ENCODE measurements at places on chromosomes 11 and 22. TPM values are rescaled to one million over a fixed set of nuclear protein-coding genes. Genes with fewer than 3 reads are reported as not detected.

MPZL2 gene
- 1.4 TPM for total RNA-seq

DNA sequence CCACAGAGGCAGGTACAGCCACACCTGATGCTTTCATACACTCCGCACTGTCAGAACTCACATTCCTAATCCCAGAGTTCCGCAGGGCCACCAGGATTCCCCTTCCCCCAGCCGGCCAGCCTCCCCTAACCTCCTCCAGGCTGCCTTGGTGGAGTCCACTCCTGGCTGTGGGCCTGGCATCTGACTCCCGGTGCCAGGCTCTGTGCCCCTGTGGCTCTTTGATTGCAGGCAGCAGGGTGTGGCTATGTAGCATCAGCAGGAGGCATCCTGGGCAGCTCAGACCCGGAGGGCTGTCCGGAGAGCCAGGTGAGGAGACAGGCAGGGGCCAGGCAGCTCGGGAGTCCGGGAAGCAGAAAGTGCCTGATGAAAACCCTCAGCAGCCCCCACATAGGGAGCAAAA lies 1432.9 kb downstream of the BRD1 start:
- no peaks in the 10 kb centered on the region for H3K27me3 ChIP-seq
- H3K27ac ChIP-seq = no peak overlapping the region
- H3K4me1 ChIP-seq = peaks cover 16% of the 10 kb centered on the region

RIBC2 gene
- 2.4 TPM for total RNA-seq

GRCh38 chr11:129828301-129828836 lies 12.7 kb downstream of the TMEM45B start:
- DNase-seq = no peak
- H3K4me1 ChIP-seq = no peaks in the 10 kb centered on the region
- H3K36me3 ChIP-seq = no peaks in the 10 kb centered on the region
- H3K27me3 ChIP-seq = no peaks in the 10 kb centered on the region

DNA sequence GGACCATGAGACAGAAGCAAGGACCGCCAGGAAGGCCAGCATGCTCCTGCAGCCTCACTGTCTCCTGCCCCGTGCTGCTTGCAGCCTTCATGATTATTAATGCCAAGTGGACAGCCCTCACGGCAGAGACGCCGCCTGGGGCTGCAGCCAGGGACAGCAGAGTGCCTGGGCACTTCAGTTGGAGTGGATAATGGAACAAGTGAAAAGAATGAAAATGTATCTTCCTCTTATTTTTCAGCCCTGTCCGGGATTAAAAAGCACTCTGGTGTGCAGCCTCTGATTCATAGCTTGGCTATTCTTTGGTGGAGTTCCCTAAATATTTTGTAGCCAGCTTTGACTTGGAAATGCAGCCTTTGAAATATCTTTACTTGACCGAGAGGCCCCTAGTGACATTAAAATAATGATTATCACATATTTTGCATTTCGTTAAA lies 1404.2 kb downstream of the BRD1 start:
- H3K36me3 ChIP-seq = no peaks in the 10 kb centered on the region
- no peak overlapping the region for H3K27ac ChIP-seq
- DNase-seq = no peak

GRCh38 chr11:104049116-104049515 lies 12.7 kb downstream of the DDI1 start:
- DNase-seq = no peak
- H3K27me3 ChIP-seq = no peaks in the 10 kb centered on the region
- H3K4me1 ChIP-seq = peaks cover 12% of the 10 kb centered on the region
- H3K36me3 ChIP-seq = no peaks in the 10 kb centered on the region

HEPHL1 gene
- total RNA-seq = 0.13 TPM

SCT gene
- 2.3 TPM for total RNA-seq

All from WTC11 (cell line).